ENCODE measurements at places on chromosomes 12 and 14.

- no peak for DNase-seq
These were observed 40.4 kb downstream of the CAPS2 start for GRCh38 chr12:75289753-75290152.

DNA sequence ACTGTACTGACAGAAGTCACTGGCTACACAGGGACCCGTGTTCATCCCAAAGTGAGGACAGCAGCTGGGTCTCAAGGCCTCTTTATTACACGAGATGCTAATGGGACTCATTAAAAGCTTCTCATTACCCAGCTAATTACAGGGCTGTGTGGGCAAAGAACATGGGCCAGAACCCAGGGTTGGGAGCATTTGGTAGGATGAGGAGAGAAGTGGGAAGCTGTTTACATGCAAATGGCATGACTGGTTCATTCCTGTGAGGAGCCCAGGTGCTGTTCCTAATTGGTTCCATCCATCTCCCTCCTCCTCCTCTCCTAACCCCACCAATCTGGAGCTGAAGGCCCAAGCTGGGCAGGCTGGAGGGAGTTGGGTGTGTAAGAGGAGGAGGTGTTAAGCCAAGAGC, 8.9 kb upstream of the TAC3 start:
- no peak for DNase-seq

DNA sequence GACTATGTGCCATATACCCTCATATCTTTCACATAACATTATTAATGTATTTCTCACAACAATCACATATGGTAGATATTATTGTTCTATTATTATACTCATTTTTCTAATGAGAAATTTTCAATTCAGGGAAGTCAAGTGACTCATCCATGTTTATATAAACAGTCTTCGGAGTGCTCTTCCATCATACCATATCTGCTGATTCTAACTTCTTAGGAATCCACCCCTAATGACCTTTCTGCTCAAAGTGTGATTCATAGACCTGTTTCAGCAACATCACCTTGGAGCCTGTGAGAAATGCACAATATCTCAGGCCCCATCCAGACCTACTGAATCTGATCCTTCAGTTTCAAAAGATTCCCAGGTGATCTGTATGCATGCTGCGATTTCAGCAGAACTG, 39.8 kb upstream of the OVCH1 start:
- DNase-seq = no peak

DNA sequence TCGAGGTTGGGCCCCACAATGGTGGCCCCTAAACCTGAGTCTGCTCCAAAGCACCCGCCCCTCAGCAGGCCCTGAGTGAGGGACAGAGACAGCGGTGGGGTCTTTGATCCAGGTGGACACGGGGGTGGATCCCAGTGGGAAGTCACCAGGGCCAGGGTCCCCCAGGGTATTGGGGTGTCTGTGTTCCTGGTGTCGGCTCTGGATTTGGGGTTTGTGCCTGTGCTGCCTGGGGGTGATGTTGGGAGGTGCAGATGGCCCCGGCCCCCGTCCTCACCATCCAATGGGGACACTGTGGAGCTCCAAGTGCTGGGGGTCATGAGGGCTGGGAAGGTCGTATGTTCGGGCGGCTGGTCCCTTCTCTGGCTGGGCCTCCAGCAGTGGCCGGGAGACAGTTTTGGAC, 354.2 kb downstream of the TMEM121 start:
- no peak for DNase-seq

DNA sequence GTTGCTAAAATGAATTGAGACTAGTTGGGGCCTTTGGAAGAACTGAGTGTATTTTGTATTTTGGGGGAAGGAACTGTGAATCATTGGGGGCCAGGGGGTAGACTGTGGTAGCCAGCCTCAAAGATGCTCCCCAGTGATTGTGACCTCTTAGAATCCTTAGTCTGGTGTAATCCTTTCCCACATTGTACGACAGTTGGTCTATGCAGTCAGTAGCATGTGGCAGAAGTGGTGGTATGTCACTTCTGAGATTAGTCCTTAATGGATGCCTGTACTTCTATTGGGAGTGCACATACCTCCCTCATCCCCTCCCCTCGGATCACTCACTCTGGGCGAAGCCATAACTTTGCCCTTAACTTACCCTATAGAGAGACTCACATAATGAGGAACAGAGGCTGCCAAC, 48.0 kb downstream of the USP15 start:
- DNase-seq = no peak

GRCh38 chr14:106129274-106129673, 602.9 kb downstream of the TMEM121 start:
- DNase-seq = no peak

- no peak for DNase-seq
These were observed 31.8 kb upstream of the CMAS start for GRCh38 chr12:22014041-22014782.

GRCh38 chr14:61080591-61081010, 99.6 kb downstream of the SLC38A6 start:
- no peak for DNase-seq

DNA sequence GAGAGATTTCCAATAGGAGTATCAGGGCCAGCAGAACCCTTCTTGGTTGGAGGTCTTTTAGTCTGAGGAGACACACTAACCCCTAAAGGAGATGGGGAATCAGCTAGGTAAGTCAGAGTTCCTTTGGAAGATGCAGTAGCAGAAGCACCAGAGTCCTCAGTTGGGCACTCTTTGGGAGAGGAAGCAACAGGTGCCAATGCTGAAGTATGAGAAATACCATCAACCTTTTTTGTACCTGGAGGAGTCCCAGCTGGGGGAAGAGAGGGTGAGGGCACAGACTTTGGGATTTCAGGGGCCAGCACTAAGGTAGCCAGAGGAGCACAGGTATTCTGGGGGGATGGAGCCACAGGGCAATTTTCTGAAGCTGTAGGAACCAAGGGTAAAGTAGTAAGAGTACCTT, 6.0 kb downstream of the NACA start:
- no peak for DNase-seq
